ENCODE measurements at places on chromosomes 4 and X. TPM values are rescaled to one million over a fixed set of nuclear protein-coding genes. Genes with fewer than 3 reads are reported as not detected.

The RTL5 gene
- polyA plus RNA-seq: 0.10 TPM

- H3K27me3 ChIP-seq: peaks cover 4% of the 10 kb centered on the region
- H3K36me3 ChIP-seq: peaks cover 14% of the 10 kb centered on the region
- no peak overlapping the region for H3K4me3 ChIP-seq
- no peak overlapping the region for H3K27ac ChIP-seq
- peaks cover 20% of the 10 kb centered on the region for H3K4me1 ChIP-seq
Observed at GRCh38 chrX:74280759-74281158, 23.2 kb upstream of the ZCCHC13 start.

DNA sequence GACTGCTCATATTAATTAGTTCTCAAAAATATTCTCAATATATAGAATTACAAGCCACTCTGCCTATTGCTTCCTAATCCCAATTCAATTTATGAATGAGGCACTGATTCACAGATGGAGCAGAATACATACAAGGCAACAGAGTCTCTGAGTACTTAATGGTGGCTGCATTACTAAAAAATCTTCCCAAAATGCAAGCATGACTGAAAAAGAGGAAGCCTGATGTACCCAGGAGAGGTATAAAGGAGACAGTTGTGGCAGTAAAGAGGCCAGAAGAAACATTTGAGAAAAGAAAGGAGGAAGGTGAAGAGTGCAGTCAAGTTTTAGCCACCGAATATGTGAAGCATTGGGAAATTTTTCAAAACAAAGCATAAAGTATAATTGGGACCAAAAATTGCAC is 163.2 kb upstream of the INTU start:
- H3K4me1 ChIP-seq: no peaks in the 10 kb centered on the region
- no peak overlapping the region for H3K4me3 ChIP-seq

The AWAT2 gene
- polyA plus RNA-seq: not detected

The TIGD4 gene
- not detected for polyA plus RNA-seq

GRCh38 chr4:151052785-151053184 is 37.7 kb upstream of the LRBA start:
- DNase-seq: no peak
- H3K27ac ChIP-seq: no peak overlapping the region
- no peaks in the 10 kb centered on the region for H3K27me3 ChIP-seq
- no peak overlapping the region for H3K4me3 ChIP-seq
- H3K4me1 ChIP-seq: no peaks in the 10 kb centered on the region

GRCh38 chr4:185004562-185005218 is 13.6 kb upstream of the HELT start:
- H3K4me1 ChIP-seq: peaks cover 8% of the 10 kb centered on the region
- H3K4me3 ChIP-seq: no peak overlapping the region
- no peaks in the 10 kb centered on the region for H3K36me3 ChIP-seq

The MED14 gene
- polyA plus RNA-seq: 5.1 TPM

DNA sequence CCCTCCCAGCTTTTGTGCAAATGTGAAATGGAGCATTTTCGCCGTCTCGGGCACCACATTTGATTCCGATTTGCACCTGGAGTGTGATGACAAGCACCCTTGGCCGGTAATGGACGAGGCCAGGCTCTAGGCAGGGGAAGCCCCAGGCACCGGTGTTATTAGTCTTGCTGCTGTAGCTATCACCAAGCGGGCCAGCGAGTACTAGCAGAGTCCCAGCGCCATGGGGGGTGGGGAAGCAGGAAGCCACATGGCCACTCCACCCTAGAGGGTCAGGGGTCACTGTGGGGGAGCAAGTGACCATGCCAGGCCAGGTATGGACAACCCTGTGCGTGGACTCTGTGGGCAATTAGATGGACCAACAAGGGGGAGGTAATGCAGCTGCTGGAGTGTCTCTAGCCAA is 88.8 kb downstream of the CPZ start:
- H3K27ac ChIP-seq: no peak overlapping the region
- no peak for DNase-seq
- H3K36me3 ChIP-seq: no peaks in the 10 kb centered on the region
- H3K4me3 ChIP-seq: no peak overlapping the region
- H3K27me3 ChIP-seq: peaks cover 9% of the 10 kb centered on the region

The HPSE gene
- 1.3 TPM for polyA plus RNA-seq

The WNK3 gene
- polyA plus RNA-seq: not detected

The DGKK gene
- 0.22 TPM for polyA plus RNA-seq

DNA sequence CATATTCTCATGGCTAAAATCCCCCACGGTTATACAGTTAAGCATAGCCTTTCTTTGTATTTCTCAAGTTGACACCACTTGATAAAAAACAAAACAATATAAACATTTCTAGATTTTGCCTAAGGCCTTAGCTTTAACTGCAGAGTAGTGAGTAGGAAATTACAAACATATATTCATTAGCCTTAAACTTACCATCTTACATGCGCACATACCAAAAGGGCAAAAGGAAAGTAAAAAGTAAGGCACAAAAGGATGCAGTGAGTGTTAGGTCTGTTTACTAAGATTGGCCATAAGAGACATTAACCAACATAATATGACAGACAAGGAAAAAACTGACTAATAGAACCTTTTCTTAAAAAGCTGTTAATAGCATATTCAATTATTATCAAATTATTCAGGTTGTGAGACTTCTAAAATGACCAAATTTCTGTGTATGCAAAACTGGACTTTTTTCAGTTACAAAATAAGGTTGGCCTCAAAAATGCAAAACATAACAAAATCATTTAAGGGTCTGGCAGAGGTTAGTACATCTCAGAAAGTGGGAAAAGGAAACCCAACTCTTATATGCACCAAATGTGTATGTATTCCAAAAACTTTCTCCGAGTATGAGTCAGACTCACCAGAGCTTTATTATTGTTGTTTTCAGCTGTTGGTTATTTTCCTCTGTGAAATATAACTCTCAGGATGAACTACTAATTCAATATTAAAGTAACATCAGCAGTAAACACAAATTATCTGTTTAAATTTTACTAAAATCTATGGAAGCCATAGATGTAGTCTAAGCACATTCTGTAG is 39.9 kb downstream of the SEPSECS start:
- H3K4me3 ChIP-seq: no peak overlapping the region
- H3K36me3 ChIP-seq: peaks cover 31% of the 10 kb centered on the region
- DNase-seq: no peak
- no peak overlapping the region for H3K27ac ChIP-seq

The HDX gene
- 2.6 TPM for polyA plus RNA-seq

DNA sequence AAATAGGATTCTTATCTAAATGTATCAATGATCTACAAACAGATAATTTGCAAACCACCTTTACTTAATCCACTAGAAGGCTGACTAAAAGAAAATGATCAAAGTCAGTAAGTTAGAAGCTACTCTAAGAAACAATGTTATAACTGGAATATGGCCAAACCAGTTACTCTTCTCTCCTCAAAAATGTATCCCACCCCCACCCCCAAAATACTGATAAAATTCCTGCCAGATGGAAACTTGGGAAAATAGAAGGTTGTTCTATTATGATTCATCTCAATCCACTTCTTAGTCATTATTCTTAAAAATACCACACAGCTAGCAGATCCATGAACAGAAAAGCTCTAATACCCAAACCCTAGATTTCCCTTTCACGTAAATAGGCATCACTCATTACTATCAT is 206.4 kb downstream of the KLHL13 start:
- H3K36me3 ChIP-seq: no peaks in the 10 kb centered on the region
- H3K4me3 ChIP-seq: no peak overlapping the region
- H3K27ac ChIP-seq: no peak overlapping the region
- no peaks in the 10 kb centered on the region for H3K4me1 ChIP-seq
- DNase-seq: no peak

- H3K36me3 ChIP-seq: peaks cover 8% of the 10 kb centered on the region
- H3K27ac ChIP-seq: peak within 1 kb of the TSS; percentile 98
- peaks cover 6% of the 10 kb centered on the region for H3K27me3 ChIP-seq
- H3K4me1 ChIP-seq: peaks cover 34% of the 10 kb centered on the region
- H3K4me3 ChIP-seq: peak within 1 kb of the TSS; percentile 98
- DNase-seq: peak; percentile 84
Observed at GRCh38 chr4:88378691-88379559, at the start of gene HERC6. Gene HERC6, plus strand, starts transcription at chr4:88378852. Its CDS starts 70 bp downstream, at chr4:88378922.

The GAGE12H gene
- polyA plus RNA-seq: not detected

- peaks cover 13% of the 10 kb centered on the region for H3K4me1 ChIP-seq
- H3K27me3 ChIP-seq: peaks cover 2% of the 10 kb centered on the region
- H3K4me3 ChIP-seq: peak overlapping the region; percentile 73
- DNase-seq: peak; percentile 56
- H3K27ac ChIP-seq: peak overlapping the region; percentile 81
- H3K36me3 ChIP-seq: no peaks in the 10 kb centered on the region
Observed at GRCh38 chrX:41009850-41010846, 75.1 kb upstream of the USP9X start.

GRCh38 chr4:13190093-13190721 is 293.9 kb downstream of the RAB28 start:
- peaks cover 7% of the 10 kb centered on the region for H3K36me3 ChIP-seq
- no peak overlapping the region for H3K4me3 ChIP-seq
- no peaks in the 10 kb centered on the region for H3K4me1 ChIP-seq
- peaks cover 2% of the 10 kb centered on the region for H3K27me3 ChIP-seq
- H3K27ac ChIP-seq: no peak overlapping the region
- DNase-seq: no peak

- no peak overlapping the region for H3K4me3 ChIP-seq
- peaks cover 25% of the 10 kb centered on the region for H3K36me3 ChIP-seq
- no peaks in the 10 kb centered on the region for H3K4me1 ChIP-seq
- H3K27me3 ChIP-seq: no peaks in the 10 kb centered on the region
- DNase-seq: no peak
- no peak overlapping the region for H3K27ac ChIP-seq
Observed at GRCh38 chr4:113482325-113482724, 279.2 kb downstream of the CAMK2D start.

- H3K36me3 ChIP-seq: no peaks in the 10 kb centered on the region
- no peak overlapping the region for H3K27ac ChIP-seq
- peak overlapping the region; percentile 66 for H3K4me3 ChIP-seq
Observed at GRCh38 chrX:24371391-24371972, 11.0 kb downstream of the SUPT20HL1 start.

Measured in immature natural killer cell (primary cell).